Left renal pelvis (tissue), 4 donors: ENCODE measurements at places on chromosomes 7 and 10.
A peak's percentile ranks its signal among the peaks of the same experiment; 100 is the strongest.

GRCh38 chr7:98110249-98111022 lies 3.8 kb downstream of the LMTK2 start:
- no peak for DNase-seq

GRCh38 chr10:15265056-15265455 lies 96.6 kb upstream of the NMT2 start:
- no peak for DNase-seq

DNA sequence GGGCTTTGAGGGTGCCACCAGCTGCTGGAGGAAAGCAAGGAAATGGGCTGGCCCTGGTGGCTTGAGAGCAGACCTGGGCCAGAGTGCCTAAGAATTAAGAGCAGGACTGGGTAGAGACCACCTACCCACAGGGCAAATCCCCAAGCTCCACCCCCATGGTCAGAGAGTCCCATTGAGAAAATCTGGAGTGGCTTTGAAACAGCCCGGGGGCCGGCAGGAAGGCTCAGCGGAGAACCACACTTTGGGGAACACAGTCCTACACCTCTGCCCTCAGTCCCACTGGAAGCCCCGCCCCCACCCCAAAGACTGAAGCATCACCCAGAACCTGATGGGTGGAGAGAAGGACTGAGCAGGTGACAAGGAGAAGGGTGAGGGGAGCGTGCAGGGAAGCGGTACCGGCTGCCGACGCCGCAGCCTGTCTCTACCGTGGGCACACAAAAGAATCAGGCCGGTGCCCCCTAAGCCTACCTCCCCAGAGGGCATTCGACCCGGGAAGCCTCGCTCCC lies 3.6 kb downstream of the SMARCD3 start:
- DNase-seq, result no peak

DNA sequence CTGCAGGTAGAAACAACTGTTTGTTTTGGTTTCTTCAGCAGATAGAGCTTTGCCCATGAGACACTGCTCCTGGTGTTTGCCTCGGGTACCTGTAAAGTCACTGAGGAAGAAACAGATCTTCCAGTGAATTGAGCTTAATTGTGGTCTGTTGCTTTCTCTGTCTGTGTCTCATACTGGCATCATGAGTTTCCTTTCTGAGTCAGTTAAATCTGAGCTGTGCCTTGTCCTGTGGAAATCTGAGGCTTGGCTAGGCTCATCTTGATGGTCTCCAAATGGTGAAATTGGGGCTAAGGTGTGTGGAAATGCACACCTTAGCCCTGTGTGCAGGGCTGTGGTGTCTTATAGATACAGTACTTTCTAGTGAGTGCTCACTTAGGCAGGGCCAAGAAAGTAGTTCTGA lies 67.4 kb downstream of the GBF1 start:
- DNase-seq, result no peak

GRCh38 chr10:108036265-108036664 lies 871.8 kb upstream of the SORCS1 start:
- DNase-seq, result peak; percentile 5

- DNase-seq, result no peak
These were observed 13.0 kb upstream of the WIPI2 start for GRCh38 chr7:5177060-5177459.
